Right renal pelvis (tissue), 4 donors: ENCODE measurements at places on chromosomes 11 and 22. TPM values are rescaled to one million over a fixed set of nuclear protein-coding genes. Genes with fewer than 3 reads are reported as not detected.

DNA sequence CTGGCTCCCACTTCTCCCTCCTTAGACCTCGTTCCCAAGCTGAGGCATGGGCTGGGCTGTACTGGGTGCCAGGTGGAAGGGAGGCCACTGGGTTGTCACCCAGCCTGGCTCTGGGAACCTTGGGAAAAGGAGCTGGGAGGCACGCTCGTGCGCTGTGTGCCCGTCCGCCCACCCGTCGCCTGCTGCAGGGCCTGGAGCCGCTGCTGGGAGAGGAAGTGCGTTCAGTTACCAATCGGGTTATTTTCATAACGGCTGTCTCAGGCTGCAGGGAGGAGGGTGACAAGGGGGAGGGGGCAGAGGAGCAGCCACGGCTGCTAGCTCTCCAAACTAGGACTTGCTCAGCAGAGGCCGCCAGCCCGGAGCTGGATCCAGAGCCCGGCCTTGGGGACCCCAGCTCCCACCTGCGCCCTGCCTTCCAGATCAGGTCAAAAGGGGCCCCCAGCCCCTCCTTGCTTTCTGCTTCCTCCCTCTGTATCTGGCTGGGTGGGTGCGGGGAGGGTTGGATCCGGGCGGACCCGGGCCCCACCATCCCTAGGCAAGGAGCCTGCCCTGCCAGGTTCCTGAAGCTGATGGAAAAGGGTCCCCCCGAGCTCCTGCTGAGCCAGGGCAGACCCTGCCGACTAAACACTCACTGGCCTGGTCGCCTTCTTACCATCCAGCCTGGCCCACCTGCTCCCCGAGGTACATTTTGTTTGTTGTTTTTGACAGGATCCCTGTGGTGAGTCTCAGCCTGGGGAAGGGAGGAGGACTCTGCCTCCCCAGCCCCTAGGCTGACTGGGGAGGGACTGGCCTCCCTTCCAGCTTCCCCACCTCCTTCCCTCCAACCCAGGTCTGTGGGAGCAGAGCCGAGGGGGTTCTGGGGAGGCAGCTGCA, 14.3 kb downstream of the DGKZ start:
- no peak for DNase-seq

DNA sequence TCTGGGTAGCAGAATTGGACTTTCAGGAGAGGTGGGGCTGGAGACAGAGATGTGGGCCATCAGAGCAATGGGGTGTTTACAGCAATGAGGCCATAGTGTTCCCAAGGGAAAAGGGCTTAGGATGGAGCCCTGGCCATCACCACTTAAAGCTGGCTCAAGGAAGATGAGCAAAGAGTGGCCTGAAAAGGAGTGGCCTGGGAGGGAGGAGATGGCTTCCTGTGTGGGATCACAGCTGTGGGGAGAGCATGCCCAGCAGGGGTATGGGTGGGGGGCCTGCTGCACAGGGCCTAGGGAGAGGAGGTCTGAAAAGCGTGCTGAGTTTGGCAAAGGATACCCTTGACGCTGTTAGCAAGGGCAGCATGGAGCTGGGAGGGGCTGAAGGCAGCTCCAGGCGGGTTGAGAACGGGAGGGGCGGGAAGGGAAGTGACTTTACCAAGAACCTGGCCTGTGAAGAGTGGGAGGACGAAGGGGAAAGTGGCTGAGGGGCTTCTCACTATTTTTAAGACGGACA, 13.9 kb downstream of the LRRC32 start:
- DNase-seq: no peak

GRCh38 chr22:40200795-40201530, 23.2 kb downstream of the TNRC6B start:
- no peak for DNase-seq

DNA sequence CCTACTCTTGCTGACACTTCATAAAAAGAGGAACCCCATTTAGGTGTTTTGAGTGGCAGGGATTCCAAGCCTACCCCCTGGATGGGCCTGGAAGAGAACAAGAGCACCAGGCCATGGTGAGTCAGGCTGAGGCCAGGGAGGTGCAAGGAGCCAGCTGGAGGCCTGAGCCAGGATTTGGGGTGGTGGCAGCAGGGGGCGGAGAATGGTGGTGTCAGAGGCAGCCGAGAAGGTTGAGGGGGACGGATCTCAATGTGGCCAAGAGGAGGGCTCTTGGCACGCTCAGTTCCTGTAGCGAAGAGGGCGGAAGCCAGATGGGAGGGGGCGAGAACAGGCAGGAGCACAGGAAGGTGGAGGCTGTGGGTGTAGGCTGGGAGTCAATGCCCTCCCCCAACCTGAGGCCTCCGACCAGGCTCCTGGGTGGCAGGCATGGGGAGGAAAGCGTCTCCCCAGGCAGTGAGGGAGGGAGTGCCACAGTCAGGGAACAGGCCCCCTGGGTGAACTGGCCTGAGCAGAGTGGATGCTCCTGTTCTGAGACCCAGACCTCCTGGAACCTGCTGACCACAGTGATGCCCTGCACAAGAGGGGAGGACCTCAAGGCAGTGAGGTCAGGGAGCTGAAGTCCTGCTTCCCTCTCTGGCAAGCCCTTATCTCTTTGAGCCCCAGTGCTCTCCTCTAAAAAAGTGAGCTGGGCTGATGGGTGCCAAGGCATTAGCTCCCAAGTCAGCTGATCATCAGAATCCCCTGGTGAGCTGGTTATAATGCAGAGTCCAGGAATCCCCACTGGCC, 13.9 kb downstream of the RTN4RL2 start:
- no peak for DNase-seq

CD59 gene
- polyA plus RNA-seq: 256 TPM

DNA sequence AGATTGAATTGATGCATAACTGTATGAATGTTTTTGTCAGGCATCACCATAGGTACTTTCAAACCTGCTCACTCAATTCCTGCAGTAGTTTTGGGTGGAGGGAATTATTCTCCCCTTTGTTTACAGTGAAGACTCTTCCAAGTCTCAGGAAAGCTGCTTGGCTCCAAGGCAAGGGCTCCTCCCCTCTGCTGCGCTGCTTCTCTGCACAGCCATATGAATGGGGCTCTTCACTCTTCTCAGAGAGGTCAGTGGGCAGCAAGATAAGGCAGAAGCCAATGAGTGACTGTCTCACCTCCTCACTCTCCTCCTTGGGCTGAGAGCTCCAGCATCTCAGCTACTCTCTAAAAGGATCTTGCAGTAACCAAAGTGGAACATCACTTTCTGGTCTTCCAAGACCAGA, 165.7 kb upstream of the TTC12 start:
- DNase-seq: no peak

CABP7 gene
- 0.14 TPM for polyA plus RNA-seq

GRCh38 chr11:19428206-19429002, 187.7 kb upstream of the E2F8 start:
- DNase-seq: no peak

DNA sequence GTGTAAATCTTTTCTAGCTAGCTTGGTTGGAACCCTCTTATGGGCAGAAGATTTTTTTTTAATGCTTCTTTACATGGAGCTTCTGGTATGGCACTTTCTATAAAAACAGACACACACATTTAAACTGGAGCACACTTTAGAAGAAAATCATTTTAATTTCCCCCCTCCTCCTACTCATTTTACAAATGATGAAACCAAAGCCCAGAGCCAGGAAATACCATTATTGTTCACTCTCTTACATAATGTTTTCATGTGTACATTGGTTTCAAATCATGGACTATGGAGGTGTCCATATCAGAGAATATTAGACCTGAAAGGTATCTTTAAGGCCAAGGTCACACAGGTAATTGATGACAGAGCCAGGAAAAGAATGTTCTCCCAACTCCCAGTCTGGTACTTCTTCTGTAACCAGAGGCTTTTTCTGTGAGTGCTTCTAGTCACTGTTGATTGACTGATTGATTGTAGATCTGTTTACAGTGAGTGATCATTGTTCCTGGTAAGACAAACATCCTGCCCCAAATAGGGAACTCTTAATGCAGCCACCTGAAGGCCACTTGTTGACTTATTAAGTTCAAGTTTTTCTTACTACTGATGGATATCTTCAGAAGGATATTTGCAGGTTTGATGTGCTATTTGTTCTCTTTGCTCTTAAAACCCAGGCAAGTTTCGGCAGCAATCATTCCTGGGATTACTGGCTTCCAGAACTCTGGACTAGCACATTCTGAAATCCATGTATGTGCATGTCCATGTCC, 26.8 kb upstream of the ME3 start:
- DNase-seq: no peak

DNA sequence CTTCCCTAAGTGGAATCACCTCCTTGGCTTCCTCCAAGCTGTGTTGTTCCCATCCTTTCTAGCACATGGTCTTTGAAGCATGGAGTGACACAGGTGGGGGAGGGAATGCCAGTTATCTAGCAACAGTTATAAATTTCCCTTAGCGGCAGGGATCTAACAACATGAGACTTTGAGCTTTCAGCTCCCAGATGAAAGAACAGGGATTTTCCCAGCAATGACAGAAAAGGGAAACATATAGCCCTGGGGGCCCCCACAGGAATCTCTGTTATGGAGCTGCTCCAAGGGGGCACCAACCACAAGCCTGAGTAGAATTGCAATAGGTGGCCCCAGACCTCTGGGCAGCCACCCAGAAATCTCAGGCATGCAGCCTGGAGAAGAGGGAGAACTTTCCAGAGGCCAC, 163.0 kb downstream of the GRIK4 start:
- DNase-seq: no peak

DNA sequence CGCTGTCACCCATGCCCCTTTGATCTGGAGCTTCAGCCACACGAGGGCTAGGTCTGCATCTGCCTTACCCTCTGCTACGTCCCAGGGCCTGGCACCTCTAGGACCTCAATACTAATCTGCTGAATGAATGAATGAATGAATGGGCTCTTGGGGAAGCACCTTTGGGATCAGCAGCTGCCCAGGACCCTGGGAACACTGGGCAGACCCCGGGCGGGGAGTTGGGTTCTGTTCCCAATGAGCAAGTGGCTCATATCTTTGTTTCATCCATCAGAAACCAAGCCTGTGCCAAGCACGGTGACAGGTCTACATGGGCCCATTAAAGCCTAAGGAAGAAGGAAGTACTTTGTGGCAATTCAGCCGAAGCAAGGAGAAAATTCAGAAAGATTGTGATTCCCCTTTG, 41.5 kb upstream of the SHISAL1 start:
- DNase-seq: no peak

- no peak for DNase-seq
Observed at GRCh38 chr11:119109843-119110242, 2.7 kb downstream of the C2CD2L start.

GRCh38 chr22:19228179-19228578, 49.6 kb upstream of the SLC25A1 start:
- no peak for DNase-seq

DNA sequence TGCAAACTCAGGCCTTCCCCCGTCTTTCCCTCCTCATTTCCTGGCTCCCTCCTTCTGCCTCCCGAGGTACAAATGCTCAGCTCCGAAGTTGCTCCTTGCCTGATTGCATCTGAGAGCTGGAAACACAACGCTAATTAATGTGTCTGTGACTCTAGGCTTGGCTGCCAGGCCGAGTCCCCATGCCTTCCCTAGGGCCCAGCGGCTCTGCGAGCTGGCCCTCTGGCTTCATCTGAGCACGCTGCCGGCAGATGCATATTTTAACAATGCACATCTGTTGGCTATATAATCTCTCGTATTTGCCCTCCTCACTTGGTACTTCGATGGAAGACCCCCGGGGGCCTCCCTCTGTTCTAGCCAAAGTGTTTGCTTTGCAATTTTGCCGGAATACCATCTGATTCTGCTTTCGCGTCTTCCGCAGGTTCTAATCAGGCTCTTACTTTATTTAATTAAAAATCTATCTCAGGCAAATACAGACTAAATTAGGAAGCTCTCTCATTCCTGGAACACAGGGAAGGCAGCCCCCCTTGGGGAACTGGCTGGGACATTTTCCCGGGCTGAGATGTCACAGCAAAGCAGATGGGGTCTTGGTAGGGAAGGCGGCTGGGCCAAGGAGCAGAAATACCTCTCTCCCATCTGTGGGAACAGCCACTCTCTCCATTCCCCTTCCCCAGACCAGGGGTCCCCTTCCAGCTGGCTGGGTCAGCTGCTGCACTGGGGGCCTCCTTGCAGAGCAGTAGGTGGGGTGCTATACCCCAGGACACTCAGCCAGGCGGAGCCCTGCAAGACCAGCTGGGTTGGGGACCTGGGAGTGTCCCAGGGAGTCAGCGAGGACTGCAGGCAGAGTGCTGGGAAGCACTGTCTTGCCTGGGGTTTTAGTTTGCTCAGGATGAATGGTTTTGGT, 162.8 kb downstream of the ST3GAL4 start:
- no peak for DNase-seq

- no peak for DNase-seq
Observed at GRCh38 chr11:92830377-92831155, 138.9 kb upstream of the MTNR1B start.

OR5AR1 gene
- polyA plus RNA-seq: not detected

GRCh38 chr22:17957204-17957603, 67.2 kb downstream of the MICAL3 start:
- DNase-seq: no peak

- DNase-seq: no peak
Observed at GRCh38 chr11:131483877-131484276, 113.5 kb downstream of the NTM start.

PRG3 gene
- 0.94 TPM for polyA plus RNA-seq

DNA sequence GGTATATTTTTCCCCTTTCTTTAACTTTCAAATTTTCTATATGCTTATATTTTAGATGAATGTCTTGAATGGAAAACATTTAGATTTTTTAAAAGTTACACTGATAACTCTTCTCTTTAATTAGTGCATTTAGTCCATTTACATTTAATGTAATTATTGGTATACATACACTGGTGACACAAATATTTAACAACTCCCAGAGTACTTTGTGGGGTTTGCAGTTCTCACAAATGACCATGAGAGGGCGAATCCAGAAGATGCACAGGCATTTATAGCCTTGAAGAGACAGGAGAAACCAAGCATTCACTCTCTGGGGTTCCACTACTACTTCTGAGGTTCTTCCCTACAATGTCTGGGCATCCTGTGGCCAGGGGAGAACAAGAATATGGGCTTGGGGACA, 125.1 kb downstream of the TIMP3 start:
- no peak for DNase-seq

DNA sequence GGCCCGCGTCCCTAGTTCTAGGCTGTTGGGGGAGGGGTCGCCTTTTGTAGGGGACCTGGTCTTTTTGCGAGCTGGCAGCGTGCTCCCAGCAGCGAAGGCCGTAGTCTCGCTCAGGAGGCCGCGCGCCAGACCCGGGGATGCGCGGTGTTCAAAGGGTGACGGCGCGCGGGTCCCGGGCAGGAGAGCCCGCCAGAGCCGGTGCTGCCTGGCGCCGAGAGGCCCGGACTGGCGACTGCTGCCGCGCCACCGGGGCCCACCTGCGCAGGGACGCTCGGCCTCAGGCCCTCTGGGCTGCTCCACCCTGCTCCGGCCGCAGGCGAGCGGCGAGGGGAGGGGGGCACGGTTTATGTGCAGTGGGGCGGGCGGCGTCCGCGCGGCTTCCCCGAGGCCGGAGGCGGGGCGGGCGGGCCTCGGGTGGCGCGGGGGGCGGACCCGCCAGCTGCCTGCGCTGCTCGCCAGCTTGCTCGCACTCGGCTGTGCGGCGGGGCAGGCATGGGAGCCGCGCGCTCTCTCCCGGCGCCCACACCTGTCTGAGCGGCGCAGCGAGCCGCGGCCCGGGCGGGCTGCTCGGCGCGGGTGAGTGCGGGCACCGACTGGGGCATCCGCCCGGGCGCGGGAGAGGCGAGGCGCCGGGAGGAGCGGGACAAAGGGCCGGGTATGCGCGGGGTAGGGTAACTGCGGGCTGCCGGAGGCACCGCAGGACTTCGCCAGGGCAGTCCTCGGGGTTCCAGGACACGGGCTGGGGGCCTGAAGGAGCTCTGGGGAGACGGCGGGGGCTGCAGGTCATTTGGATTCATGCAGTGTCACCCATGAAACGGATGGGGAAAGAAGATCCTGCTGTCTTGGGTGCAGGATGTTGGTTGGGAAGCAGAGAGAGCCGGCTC, at the start of gene PRSS23:
PRSS23 (plus strand) TSS at position 467 of the 884 bp plus-strand sequence. CDS start 7,102 bp downstream, outside the sequence.
- DNase-seq: no peak
